ENCODE measurements at places on chromosomes 3 and 15.

DNA sequence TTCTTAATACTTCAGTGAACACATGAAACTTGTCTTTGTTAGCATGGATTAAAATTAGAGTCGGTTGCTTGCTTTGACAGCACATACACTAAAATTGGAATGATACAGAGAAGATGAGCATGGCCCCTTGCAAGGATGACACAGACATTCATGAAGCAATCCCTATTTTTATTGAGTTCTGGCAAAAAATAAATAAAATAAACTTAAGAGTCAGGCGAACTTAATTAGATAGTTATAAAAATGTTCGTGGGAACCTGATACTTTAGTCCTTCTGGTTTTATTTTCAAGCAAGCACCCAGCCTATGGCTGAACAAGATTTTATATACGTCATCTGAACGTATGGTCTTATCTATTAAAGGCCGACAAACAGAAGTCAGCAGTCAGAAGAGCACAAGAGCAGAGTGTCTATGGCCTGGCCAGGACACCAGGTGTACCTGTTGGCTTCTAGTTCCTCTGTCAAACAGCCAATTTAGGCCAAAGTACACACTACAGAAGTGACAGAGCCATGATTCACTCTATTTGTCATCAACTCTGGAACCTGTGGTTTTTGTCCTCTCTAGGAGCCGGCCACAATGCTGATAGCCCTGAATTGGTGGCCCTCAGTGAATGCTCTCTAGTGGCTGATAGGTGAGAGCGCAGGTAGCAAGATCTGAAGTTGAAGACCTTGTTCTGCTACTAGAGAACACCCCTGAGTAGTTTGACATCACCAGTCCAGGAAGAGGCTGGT lies 64.3 kb downstream of the LEO1 start:
- DNase-seq: no peak

- no peak for DNase-seq
Observed at GRCh38 chr3:63940389-63940757, 28.2 kb upstream of the SCAANT1 start.

DNA sequence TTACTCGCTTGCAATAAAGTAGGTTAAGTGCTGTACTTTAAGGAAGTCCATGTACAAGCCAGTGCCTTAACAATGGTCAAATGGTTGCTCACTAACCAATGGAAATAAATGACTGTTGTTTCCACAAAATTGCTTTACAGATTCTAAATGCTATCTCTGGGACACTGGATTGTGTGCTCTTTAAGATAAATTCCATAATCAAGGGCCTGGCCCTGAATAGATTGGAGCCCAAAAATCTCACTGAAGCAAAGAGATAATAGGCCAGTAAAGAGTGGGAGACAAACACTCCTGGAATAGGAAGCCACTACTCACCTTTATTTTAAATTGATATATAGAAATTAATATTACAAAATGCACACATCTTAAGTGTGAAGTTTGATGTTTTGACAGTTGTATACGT lies 62.4 kb upstream of the GOLGA6B start:
- no peak for DNase-seq

GRCh38 chr3:10518506-10519150 lies 13.2 kb upstream of the ATP2B2 start:
- DNase-seq: no peak

DNA sequence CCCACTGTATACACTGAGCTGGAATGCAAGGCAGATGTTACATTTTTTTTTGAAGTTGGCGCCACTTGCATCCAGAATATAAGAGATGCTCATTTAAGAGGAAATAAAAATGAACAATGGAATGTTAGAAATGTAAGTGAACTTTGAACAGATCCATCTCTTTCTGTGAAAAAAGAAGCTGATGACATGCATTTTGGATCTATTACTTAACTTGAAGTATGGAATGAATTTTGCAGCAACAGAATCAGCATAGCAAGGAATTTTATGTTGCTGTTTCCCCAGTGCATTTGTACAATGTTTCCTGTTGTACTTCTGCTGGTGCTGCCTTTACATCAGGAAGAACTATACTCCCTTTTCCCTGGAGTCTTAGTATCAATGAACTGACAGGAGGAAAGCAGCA lies 178.2 kb downstream of the LSAMP start:
- no peak for DNase-seq

DNA sequence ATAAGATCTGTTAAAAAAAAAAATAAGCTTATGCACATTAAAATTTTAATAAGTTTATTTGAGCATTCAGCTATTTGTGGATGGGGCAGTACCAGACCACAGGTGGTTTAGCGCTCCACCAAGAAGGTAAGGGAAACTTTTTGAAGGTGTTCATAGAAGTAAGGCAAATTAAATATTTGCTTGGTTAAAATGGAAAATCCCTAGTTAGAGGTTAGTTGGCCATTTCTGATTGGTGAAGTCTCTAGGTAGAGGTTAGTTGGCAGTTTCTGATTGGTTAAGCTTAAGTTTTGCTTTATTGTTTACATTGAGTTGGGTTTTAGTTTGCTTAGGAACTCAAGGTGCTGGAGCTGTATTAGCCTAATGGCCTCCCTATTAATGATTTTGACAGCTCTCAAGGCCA lies 30.7 kb downstream of the SCN11A start:
- no peak for DNase-seq

DNA sequence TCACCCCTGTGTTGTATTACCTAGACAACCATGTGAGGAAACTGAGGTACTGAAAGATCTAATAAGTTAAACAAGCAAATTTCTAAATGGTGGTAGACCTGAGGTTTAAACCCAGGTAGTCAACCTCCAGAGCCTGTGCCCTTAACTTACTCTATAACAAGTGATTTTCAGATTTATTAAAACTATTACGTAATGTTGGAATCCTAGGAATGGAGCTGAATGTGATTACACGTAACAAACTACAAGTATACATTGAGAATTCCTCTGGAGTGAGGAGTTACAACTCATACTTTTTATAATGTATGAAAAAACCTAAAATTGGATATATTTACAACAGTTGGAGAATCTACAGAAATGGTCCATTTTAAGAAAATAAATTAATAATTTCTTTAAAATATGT lies 18.0 kb downstream of the FAM98B start:
- no peak for DNase-seq

GRCh38 chr3:148955544-148956346 lies 35.6 kb upstream of the GYG1 start:
- no peak for DNase-seq

DNA sequence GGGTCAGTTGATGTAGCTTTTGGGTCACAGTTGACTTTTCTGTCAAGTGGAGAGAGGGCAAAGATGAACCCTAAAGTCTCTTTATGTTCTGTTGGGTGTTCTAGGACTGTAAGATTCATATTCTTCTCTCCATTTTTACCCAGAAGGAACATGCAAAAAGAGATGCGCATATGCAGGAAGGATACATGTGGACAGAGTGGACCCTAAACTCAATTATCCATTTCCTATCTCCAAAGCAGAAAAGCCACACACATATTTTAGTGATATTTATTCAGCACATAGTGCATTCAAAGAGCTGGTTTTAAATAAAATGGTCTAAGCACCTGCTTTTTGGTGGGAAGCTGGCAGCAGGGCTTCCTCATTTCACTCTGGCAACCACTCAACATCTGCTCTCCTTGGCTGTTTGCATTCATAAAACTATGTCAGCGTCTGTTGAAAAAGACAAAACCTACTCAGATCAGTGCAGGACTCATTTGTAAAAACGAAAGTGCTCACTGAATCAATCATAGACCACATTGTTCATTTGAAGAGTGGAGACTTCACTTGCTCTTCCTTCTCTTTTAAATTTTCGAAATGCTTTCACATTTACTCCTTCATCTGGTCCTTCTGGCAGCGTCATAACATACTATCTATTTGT lies 96.6 kb downstream of the SEMA6D start:
- DNase-seq: no peak

DNA sequence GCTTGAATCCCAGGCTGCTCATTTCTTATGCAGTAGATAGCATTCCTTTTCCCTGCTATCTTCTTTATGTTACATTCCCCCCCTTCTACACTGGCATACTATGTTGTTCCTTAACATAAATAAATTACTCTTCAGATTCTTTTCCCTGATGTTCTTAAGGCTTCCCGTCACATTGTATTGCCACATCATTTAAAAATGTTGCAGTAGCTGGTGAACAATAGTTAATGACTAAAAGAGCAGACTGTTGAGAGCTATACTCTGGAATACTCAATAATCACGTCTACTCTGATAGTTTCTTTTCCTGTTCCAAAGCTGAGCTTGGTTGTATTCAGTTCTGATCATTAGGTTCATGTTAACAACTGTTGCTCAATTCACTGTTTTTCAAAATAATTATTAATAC lies 219.9 kb downstream of the CHST2 start:
- DNase-seq: no peak

DNA sequence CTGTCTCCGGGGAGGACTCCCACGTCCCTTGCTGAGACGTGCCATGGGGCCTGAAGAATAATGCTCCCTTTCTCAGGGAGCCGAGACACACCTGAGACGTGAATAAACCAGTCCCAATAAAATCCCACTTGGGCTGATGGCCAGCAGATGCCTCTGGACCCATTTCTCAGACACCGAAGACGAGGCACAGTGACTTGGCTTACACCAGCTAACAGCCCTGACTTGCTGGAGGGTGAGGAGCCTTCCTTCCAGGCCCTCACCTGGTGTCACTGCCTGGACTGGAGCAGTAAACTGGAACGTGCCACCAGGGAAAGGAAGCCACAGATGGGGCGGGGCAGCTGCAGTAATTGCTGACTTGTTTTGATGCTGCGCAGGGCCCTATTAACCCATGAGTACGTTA lies 189.7 kb downstream of the PDZRN3 start:
- DNase-seq: no peak

DNA sequence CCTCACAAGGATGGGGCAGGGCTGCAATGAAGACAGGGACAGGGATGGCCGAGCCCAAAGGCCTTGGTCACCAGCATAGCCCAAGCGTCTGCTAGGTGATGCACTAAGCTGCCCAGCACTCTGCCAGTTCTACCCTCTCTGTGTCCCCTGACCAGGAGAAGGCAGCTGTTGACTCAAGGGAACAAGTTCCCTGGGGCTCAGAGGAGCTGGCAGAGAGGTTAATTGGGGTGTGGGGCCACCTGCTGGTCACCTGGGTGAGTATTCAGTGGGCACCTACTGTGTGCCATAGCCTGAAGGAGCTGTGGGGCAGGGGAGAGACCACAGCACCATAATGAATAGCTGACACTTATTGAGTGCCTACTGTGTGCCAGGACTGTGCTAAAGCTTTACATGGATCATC lies 22.0 kb upstream of the DOCK3 start:
- peak; percentile 31 for DNase-seq

- DNase-seq: no peak
Observed at GRCh38 chr3:150751781-150752263, 11.1 kb downstream of the SIAH2 start.

DNA sequence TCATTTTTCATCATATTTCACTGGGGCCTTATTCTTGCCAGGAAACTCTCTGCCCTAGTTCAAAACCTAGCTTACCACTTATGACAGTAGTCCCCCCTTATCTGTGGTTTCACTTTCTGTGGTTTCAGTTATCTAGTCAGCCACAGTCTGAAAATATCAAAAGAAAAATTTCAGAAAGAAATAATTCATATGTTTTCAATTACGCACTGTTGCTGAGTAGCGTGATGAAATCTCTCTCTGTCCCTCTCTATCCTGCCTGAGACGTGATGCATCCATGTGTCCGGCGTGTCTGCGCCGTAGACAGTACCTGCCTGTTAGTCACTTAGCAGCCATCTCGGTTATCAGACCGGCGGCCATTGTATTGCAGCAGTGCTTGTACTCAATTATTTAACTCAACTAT lies 369.9 kb upstream of the MCTP2 start:
- no peak for DNase-seq

DNA sequence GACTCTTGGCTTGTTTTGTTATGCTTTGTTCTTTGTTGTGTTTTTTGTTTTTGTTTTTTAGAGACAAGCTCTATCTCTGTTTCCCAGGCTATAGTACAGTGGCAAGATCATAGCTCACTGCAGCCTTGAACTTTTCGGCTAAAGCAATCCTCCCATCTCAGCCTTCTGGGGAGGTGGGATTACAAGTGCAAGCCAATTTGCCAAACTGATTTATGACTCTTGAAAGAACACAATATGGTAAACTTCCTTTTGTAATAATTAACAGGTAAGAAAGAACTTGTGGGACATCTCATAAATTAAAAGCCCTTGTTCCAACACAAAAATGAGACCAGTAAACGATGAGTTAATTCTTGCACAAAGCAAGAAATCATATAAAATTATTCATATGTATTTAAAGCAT lies 476.3 kb downstream of the MAGI1 start:
- DNase-seq: no peak

GRCh38 chr3:138567403-138567802 lies 26.7 kb downstream of the CEP70 start:
- no peak for DNase-seq

- DNase-seq: no peak
Observed at GRCh38 chr15:44296625-44297524, 8.4 kb downstream of the GOLM2 start.

DNA sequence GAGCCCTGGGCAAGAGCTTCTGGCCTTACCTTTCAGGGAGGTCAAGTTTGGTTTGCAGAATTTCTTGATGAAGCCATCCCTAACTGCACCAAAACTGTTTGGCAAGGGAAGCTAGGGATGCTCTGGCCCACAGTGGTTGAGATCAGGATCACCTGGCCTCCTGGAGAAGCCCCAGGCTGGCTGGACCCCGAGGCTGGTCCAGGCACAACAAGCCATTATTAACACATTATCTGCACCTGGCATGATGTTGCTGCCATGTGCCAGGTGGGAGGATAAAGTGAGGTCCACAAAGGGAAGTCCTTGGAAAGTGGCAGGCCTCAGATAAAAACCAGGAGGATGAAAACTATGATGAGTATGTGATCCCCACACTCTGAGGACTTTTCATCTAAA lies 35.9 kb upstream of the DUSP7 start:
- DNase-seq: no peak

- no peak for DNase-seq
Observed at GRCh38 chr15:85406916-85407315, 26.5 kb downstream of the AKAP13 start.

DNA sequence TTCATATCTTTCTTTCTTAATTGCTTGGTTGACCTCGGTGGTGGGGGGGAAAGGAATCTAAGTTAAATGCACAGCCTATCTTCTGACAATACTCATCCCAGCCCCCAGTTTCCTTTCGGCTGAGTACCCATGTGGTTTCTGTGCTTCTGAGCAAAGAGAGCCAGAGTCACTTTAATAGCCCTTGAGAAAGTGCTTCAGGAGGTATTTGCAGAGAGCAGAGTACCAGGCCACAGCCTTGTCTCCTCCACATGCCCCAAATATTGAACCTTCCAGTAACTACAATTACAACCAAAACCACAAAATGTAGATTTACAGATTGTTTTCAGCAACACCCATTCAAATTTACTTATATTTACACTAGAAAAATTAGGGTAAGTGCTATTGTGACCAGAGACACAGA lies 647.4 kb downstream of the NR2F2 start:
- no peak for DNase-seq

DNA sequence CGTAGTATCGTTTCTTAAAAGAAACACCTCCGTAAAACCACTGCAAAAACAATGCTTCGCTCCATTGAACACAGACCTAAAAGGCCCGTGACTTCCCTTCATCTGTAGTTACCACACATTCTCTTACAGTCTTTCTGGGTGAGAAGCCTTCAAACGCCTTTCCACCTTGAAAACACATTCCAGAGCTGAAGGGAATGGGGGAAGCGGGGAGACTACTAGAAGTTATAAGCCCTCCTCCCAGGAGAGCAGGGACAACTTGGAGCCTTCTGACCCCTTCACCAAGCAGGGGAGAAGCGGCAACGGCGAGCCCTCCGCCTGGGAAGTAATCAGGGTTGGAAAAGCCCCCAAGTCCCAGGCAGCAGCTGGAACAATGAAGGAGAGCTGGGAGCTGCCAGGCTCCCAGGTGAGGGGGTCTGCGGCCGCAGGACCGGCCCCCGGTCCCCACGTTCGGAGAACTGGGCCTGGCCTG lies 461 bp downstream of the SECISBP2L start:
- DNase-seq: peak; percentile 4

GRCh38 chr15:29183071-29183831 lies 86.4 kb downstream of the NSMCE3 start:
- DNase-seq: no peak
